ENCODE measurements at places on chromosomes 1 and 21. TPM values are rescaled to one million over a fixed set of nuclear protein-coding genes. Genes with fewer than 3 reads are reported as not detected.

Gene PCP4
- not detected for total RNA-seq

Gene PODN
- total RNA-seq, result not detected

Gene PLCH2
- total RNA-seq, result 0.22 TPM

Gene ANKRD65
- 0.11 TPM for total RNA-seq

Gene DIO1
- not detected for total RNA-seq

Gene DNAJC11
- total RNA-seq, result 33.8 TPM

Gene RPE65
- total RNA-seq, result not detected

Gene NBPF4
- not detected for total RNA-seq

Gene SERTAD4
- 0.11 TPM for total RNA-seq

Gene AKR7A3
- 0.09 TPM for total RNA-seq

Gene LAMC1
- total RNA-seq, result 312 TPM
